ENCODE measurements at places on chromosomes 2 and 18.
A peak's percentile ranks its signal among the peaks of the same experiment; 100 is the strongest.

DNA sequence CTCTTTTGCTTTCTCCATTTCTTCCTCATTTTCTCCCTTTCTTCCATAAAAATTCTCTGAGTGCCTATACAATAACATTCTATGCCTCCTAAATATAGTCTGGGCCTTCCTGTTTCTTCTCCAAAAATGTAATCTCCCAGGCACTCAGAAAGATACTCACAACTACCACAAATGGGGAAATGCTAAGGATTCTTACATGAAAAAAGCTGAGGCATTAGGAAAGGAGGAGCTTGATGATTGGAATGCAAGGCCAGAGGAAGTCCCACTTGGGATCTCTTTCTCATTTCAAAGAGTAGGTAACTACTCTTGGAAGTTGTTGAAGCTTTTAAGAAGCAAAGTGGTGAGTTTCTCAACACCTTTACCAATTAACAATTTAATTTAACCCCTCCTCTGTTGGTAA lies 3.4 kb downstream of the VSNL1 start:
- no peak for DNase-seq

DNA sequence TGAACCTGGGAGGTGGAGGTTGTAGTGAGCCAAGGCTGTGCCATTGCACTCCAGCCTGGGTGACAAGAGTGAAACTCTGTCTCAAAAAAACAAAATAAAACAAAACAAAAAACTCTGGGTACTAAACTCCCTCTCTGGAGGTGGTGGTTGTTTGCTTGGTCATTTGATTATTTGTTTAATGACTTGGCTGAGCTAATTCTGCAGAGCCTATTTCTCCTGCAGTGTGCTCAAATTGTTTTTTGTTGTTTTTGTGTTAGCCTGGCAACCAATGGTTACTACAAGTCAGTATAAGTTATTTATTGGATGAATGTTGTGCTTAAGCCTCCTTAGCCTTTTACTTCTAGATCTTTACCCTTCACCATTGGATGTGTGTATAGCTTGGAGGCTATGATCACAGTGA lies 387.5 kb downstream of the ADCYAP1 start:
- DNase-seq: no peak

DNA sequence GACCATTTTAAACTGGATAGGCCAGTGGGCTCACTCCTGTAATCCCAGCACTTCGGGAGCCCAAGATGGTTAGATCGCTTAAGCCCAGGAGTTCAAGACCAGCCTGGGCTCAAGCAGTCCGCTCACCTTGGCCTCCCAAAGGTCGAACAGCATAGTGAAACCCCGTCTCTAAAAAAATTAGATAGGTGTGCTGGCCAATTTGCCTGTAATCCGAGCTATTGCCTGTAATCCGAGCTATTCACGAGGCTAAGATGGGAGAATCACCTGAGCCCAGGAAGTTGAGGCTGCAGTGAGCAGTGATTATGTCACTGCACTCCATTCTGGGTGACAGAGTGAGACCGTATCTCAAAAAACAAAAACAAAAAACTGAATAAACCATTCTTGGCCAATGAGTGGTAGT lies 52.6 kb upstream of the EMILIN2 start:
- DNase-seq: no peak

DNA sequence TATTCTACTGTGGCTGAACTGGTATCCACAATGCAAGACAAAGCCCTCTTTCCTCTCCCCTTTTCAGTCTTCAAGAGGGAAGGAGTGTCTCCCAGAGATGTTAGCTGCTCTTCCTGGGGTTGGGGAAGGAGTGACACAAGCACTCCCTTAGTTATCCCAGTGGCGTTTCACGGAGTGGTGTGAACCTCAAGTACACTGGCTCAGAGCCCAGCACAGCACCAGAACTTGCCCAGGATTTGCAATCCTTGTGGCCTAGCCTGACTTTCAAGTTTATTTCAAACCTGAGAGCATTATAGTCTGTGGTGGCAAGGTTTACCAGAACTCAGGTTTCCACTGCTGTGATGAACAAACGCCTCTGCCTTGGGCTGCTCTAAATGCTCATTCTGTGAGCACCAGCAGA lies 162.5 kb downstream of the CCDC102B start:
- DNase-seq: no peak

DNA sequence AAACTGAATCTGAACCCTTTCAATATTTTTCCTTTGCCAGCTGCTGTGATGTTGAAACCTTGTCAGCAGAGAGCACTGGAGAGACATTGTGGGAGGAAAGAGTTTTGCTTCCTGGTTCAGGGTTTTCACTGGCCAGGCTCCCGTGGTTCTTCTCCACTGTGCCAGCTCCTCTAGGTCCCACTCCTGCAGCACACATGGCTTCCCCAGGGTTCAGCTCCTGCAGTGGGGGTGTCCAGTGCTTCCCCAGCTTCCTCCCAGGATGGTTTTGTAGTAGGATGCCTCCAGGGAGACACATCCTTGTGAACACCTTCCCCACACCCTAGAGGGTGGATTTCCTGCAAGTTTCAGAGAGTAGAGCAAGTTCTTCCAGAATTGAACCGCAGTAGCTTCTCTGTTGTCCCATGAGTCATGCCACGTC lies 24.0 kb upstream of the SULT1C3 start:
- peak; percentile 43 for DNase-seq

GRCh38 chr2:73611193-73611592 lies 31.0 kb downstream of the NAT8 start:
- DNase-seq: no peak

- no peak for DNase-seq
Measured at GRCh38 chr18:54247511-54248175, 21.7 kb upstream of the POLI start.

GRCh38 chr18:24185805-24186204 lies 46.9 kb downstream of the CABYR start:
- no peak for DNase-seq

- no peak for DNase-seq
Measured at GRCh38 chr2:203682688-203683130, 23.7 kb upstream of the CD28 start.

DNA sequence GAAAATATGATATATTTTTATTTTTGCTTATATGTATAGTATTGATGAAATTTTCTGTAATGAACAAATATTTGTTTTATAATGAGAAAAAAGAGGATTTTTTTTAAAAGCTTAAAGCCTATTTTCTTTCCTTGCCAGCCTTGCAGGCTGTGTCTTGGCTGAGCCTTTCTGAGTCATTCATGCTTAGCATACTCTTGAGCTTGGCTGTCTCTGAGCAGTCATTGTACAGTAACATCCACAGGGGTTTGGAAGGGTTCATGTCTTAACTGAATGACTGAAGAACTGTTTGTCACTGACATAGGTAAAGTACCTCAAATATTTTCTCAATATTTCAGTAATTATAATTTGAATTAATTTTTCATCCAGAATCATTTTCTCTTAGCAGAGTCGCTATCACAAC lies 49.3 kb downstream of the GPR39 start:
- DNase-seq: no peak

DNA sequence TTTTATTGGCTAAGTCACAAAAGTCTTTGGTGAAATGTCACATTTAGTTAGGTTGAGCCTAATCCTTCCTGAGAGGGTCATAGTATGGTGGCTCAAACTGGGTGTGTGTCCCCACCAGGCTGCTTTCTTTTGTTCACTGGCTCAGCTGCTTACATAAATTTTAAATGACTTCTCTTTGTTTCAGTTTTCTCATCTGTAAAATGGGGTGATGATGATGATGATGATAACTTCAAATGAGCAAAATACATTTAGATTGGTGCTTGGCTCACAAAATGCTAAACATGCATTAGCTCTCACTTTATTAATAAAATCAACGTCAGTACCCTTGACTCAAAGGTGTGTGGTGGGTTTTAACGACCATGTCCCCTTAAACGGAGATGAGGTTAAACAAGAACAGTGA lies 7.2 kb upstream of the TAF1B start:
- no peak for DNase-seq

DNA sequence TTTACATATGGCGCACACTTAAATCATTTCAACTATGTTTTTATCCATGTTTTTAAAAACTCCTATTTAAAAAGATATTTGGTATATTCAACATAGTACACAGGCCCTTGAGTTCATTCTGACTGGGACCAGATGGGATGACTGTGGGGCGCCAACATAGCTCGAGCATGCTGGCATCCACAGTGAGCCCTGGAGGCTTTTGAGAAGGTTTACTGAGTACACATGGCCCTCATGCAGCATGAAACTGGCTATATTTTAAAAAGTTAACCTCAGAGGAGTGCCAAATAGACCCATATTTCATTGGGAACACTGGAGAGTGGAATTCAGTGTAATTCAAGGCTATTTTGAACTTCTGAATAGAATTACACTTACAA lies 83.6 kb downstream of the CCDC85A start:
- no peak for DNase-seq

GRCh38 chr2:191696001-191696400 lies 18.1 kb downstream of the NABP1 start:
- no peak for DNase-seq

DNA sequence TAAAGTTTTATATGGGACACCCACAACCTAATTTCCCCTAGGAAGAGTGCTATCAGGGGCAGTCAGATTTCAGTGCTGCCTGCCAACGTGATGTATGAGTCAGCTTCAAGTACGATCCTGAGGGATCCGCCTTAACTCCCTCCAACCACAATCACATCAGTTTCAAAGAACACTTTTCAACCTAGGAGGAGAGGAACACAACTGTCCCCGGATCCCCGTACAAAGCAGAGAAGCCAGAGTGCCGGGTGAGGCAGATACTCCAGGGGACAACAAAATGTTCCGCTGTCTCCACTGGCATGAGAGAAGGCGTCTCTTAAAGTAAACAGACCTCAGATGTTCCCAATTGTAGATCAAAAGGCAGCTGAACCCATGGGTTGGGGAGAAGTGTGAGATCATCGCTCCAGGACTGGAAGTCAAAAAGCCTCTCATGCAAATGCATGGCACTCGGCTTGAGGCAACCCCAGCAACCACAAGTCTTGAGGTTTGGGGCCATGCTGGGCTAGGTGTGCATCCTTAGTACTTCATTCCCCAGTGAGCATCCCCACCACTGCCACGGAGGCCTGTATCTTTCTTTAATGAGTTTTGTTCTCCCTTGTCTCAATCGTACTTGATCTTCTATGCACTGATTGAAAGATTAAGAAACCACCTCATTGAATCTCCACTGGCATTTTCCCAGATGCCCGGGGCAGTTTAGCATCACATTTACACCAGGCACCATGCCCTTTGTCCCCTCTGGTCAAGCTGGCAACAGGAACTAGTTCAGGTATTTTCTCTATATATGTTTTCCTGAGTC lies 91.0 kb upstream of the CCBE1 start:
- DNase-seq: no peak

- no peak for DNase-seq
Measured at GRCh38 chr2:59322005-59322404, 1080.9 kb upstream of the FANCL start.

DNA sequence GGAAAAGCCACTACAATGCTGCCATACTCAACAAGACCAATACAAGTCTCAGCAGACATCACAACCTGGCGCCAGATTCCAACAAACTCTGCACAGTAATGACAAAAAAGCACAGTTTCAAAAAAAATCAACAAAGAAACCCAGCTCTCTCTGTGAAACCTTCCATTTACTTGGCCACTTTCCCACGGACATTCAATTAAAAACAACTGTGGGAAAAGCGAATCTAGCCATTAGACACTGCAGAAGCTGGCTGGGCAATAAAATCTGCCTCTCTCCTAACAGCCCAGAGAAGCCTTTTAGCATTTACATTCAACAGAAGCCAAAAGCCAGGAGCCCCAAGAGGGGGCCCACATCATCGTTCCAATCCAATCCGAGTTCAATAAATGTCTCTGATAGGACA lies 128.9 kb downstream of the HDAC4 start:
- no peak for DNase-seq

- no peak for DNase-seq
Measured at GRCh38 chr2:13537771-13538349, 821.1 kb downstream of the TRIB2 start.

DNA sequence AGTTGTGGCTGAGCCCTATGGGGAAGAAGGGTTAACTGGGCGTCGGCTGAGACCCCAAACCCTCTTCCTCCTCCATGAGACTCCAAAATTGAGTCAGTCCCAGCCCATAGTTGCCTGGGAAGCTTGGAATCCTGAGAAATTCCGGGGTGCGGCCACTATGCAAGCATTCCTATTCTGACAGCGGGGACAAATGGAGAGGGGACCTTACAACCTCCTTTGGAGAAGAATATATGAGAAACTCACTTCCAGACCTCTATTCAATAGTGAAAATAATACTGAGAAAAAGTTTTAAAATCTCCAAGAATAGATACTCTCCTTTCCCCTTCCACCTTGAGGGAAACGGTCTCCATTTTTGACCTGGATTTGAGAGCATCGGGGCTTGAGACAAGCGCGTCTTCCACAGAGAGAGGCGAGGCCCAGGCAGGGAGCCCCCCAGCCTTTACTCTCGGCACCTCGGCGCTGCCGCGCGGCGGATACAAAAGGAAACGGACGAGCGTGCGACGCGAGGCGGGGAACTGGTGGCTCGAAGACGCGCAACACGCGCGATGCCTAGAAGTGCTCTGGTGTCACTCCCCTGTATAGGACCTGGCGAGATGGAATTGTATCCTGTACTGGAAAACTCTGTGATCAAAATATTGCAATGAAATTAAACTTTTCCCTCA lies 11.1 kb downstream of the NR4A2 start:
- DNase-seq: peak; percentile 86

- peak; percentile 43 for DNase-seq
Measured at GRCh38 chr18:48728204-48728833, 189.5 kb downstream of the CTIF start.

DNA sequence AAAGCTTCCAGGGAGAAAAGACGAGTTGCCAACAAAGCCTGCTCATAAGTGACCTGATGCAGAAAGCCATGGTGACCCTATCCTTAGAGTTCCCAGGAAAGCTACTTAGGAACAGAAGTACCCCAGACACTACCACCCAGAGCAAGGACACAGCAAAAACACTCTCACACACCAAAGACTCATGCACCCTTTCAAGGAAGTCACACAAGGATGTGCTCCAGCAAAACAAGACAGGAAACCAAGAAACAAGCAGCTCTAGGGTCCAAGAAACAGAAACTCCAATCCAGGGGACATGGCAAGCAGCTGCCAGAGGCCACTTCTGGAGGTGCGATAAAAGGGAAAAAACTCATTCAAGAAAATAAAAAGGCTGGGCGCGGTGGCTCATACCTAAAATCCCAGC lies 5.7 kb downstream of the KIF1A start:
- no peak for DNase-seq

- DNase-seq: peak; percentile 41
Measured at GRCh38 chr2:98775146-98775986, 44.4 kb upstream of the MGAT4A start.
